ENCODE measurements at places on chromosomes 7 and 10. TPM values are rescaled to one million over a fixed set of nuclear protein-coding genes. Genes with fewer than 3 reads are reported as not detected.

Gene CCSER2
- total RNA-seq, result 38.8 TPM

Gene GRID2IP
- 4.5 TPM for total RNA-seq

Gene SORBS1
- total RNA-seq, result 17.9 TPM

Gene GBX1
- total RNA-seq, result not detected

Gene STEAP2
- 4.0 TPM for total RNA-seq

Measured in endodermal cell (in vitro differentiated cells).